ENCODE measurements at places on chromosomes 12 and 14. TPM values are rescaled to one million over a fixed set of nuclear protein-coding genes. Genes with fewer than 3 reads are reported as not detected.

The MRPS35 gene
- polyA plus RNA-seq: 64.8 TPM

The HOXC12 gene
- not detected for polyA plus RNA-seq

The AGAP2 gene
- 6.0 TPM for polyA plus RNA-seq

The TPI1 gene
- polyA plus RNA-seq: 330 TPM

The ARMH4 gene
- polyA plus RNA-seq: 1.7 TPM

The ZBTB25 gene
- 30.5 TPM for polyA plus RNA-seq

The RNASE1 gene
- polyA plus RNA-seq: not detected

The CCDC197 gene
- not detected for polyA plus RNA-seq

The ACTN1 gene
- 188 TPM for polyA plus RNA-seq

The PAPLN gene
- polyA plus RNA-seq: 0.44 TPM

The LRFN5 gene
- polyA plus RNA-seq: not detected

The WSCD2 gene
- polyA plus RNA-seq: not detected

The HOXC9 gene
- not detected for polyA plus RNA-seq

The PSMB5 gene
- 53.6 TPM for polyA plus RNA-seq

The NKX2-1 gene
- polyA plus RNA-seq: not detected

The GPX2 gene
- polyA plus RNA-seq: not detected

The SIX6 gene
- polyA plus RNA-seq: not detected

The SLC8A3 gene
- polyA plus RNA-seq: not detected

The OR2AP1 gene
- polyA plus RNA-seq: not detected

The ARHGDIB gene
- 3,336 TPM for polyA plus RNA-seq

The CFAP251 gene
- not detected for polyA plus RNA-seq

The NTS gene
- not detected for polyA plus RNA-seq

The KRT82 gene
- not detected for polyA plus RNA-seq

The RERGL gene
- polyA plus RNA-seq: not detected

The JAG2 gene
- polyA plus RNA-seq: not detected

The SLC2A13 gene
- polyA plus RNA-seq: 1.2 TPM

The ANKRD33 gene
- polyA plus RNA-seq: not detected

The KRT7 gene
- not detected for polyA plus RNA-seq

The OVCH1 gene
- polyA plus RNA-seq: not detected

The TUNAR gene
- not detected for polyA plus RNA-seq

The GYS2 gene
- polyA plus RNA-seq: not detected

The BMAL2 gene
- not detected for polyA plus RNA-seq

The RPGRIP1 gene
- not detected for polyA plus RNA-seq

The SDR9C7 gene
- polyA plus RNA-seq: not detected

The MGP gene
- 0.48 TPM for polyA plus RNA-seq

The CCDC38 gene
- polyA plus RNA-seq: not detected

The POTEG gene
- not detected for polyA plus RNA-seq

The TAS2R42 gene
- polyA plus RNA-seq: not detected

The TAS2R7 gene
- polyA plus RNA-seq: not detected

The LPAR5 gene
- polyA plus RNA-seq: 6.6 TPM

The SERPINA10 gene
- not detected for polyA plus RNA-seq

The CYP46A1 gene
- polyA plus RNA-seq: 0.02 TPM

The KRT71 gene
- not detected for polyA plus RNA-seq

The ADCY6 gene
- polyA plus RNA-seq: not detected

The LYZ gene
- 5.7 TPM for polyA plus RNA-seq

The COX8C gene
- polyA plus RNA-seq: not detected

The RERG gene
- polyA plus RNA-seq: not detected

The CLEC6A gene
- not detected for polyA plus RNA-seq

The TMEM253 gene
- not detected for polyA plus RNA-seq

The CLEC9A gene
- polyA plus RNA-seq: not detected

The CEBPE gene
- polyA plus RNA-seq: 0.60 TPM
